Karpas-422 (cell line): ENCODE measurements at places on chromosomes 6 and 20. TPM values are rescaled to one million over a fixed set of nuclear protein-coding genes. Genes with fewer than 3 reads are reported as not detected.

PHACTR1 gene
- total RNA-seq = 5.2 and 8.3 TPM in 2 replicates

RAD21L1 gene
- not detected in 2 replicates for total RNA-seq

DNA sequence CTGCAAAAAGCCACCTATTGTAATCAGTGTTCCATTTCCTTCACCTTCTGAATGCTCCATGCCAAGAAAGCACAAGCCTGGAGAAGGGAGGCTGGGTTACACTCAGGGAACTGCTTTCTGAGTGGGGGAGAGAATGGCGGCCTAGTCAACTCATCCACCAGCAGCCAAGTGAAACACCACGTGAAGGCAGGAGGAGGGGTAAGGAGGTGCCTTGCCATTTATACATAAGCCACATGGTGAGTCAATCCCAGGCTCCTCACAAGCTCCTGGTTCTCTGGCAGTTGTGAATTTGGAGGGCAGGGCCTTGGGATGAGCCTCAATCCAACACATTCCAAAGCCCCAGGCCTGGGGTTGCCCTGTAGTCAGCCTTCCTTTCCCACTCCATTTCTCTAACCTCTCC, 149.4 kb downstream of the CD24 start:
- no peaks in the 10 kb centered on the region for H3K4me1 ChIP-seq
- H3K36me3 ChIP-seq = no peaks in the 10 kb centered on the region
- DNase-seq = no peak
- H3K4me3 ChIP-seq = no peak overlapping the region

DNA sequence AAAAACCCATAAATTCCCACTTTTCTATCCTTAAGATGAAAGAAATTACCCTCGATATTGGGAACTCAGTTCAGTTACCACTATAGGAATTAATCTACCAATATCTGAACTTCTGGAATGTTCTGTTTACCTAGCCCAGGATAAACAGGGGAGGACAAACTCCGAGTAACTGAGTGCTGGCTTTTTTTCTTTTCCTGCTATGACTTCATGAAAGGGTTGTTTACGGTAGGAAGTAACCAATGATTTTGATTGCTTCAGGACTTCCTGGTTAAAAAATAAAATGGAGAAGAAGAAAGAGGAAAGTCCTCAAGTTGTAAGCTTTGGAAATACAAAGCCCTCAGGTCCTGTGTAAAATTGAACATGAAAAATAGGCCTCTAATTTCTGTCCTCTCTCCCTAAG, 167.7 kb downstream of the ZNF217 start:
- no peaks in the 10 kb centered on the region for H3K4me1 ChIP-seq
- no peak overlapping the region for H3K4me3 ChIP-seq
- no peak overlapping the region for H3K27ac ChIP-seq
- no peak for DNase-seq

DNA sequence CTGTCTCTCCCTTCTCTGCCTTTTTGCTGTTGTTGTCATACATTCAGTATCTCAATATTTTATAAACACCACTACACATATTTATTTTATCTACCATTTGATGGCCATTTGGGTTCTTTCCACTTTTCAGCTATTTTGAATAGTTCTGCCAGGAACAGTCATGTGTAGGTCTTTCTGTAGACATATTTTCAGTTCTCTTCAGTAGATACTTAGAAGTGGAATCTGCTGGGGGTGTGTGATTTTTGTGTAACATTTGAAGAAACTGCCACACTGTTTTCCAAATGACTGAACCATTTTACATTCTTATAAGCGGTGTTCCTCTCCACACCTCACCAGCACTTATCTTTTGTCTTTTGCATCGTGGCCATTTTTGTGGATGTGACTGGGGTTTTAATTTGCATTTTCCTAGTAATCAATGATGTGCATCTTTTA, 197.7 kb downstream of the ARID1B start:
- H3K27me3 ChIP-seq = no peaks in the 10 kb centered on the region
- peak overlapping the region; percentile 95 for H3K27ac ChIP-seq
- no peaks in the 10 kb centered on the region for H3K36me3 ChIP-seq
- H3K4me3 ChIP-seq = peak overlapping the region; percentile 69
